ENCODE measurements at places on chromosomes 16 and 17. TPM values are rescaled to one million over a fixed set of nuclear protein-coding genes. Genes with fewer than 3 reads are reported as not detected.

The WSCD1 gene
- 45.7 TPM for total RNA-seq

DNA sequence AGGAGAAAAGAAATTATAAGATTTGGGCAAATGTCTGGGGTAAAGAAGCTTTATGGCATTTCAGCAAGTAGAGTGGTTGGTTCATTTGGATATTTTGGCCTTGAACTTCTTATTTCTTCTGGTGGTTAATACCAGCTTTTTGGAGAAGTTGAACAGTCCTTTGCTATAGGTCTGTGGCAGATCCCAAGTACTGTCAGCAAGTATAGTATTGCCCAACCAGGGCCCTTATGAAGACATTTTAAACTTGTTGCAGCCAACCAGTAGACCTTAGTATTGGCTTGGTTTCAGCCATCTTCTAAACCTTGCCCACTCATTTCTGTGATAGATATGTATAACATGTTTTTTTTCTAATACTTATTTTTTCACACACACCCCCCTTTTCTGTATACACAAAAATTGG is 2.2 kb downstream of the SP2 start:
- DNase-seq = no peak

The CUEDC1 gene
- total RNA-seq = 47.7 TPM

GRCh38 chr17:44601973-44602372 is 44.7 kb downstream of the FZD2 start:
- no peak for DNase-seq

DNA sequence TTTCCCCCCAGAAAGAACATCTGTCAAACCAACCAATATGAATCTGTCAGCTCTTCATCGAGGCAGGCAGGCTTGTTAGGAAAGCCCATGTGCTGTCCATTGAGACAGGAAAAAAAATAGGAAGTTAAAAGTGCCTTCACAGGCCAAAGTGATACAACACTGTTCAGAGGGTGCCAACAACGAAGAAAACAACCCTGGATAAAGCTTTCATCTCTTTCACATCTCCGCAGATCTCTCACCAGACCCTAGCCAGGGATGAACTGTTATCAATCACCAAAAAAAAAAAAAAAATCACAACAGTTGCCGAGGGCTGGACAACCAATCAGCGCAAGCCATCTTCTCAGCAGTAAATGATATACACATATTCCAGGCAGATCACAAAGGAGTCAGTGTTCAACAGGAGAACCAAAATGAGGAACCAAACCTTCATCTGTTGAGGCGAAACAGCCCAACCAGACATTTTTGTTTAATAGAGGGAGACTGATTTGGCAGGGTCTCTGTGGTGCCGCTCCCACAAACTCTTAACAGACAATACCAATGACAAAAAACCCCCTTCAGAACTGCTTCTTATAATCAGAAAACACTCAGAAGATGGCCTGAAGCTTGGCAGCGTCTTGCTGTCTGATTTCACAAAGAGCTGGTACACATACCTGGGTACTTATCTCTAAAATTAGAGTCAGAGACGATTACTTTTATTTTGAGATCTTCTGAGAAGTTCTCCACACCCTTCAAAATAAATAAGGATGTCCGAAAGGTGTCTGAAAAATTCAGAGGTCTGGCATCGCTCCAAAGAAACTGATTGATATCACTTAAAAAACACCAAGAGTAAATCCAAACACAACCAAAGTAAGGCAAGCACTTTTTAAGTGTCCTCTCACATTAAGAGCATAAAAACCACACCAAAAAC is 1.8 kb downstream of the MAP3K14 start:
- no peak for DNase-seq

The PYY gene
- total RNA-seq = not detected

The OR3A3 gene
- total RNA-seq = not detected

GRCh38 chr17:67619555-67619954 is 98.2 kb upstream of the NOL11 start:
- no peak for DNase-seq

The MT1A gene
- not detected for total RNA-seq

DNA sequence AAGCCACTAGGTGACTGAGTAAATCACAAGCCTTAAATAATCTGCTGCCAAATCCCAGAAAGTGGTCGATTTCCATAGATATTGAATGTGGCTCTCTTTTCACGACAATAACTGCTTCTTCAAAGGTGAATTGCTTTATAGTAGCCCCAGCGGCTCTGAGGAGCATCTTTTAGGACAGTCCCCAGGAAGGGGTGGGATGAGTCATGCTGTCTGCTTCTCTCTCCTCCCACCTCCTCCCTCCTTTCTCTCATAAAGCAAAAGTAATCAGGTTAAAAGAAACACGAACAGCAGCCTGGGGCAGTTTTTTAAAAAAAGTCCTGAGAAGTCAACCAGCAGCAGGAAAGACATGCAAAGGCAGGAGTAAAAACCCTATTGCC is 1.8 kb downstream of the KIAA0513 start:
- DNase-seq = peak; percentile 52

DNA sequence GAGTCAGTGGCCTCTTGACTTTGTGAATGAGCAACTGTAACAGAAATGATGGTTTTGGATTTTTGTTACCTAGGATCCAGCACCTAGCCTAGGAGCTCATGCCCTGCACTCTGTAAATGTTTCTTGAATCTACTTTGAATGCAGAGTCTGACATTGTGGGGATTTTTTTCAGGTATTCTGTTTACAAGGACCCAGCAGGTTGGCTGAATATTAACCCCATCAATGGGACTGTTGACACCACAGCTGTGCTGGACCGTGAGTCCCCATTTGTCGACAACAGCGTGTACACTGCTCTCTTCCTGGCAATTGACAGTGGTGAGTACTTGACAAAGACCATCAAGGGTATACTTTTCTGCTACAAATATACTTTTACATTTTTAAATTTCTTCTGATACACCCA is 59.8 kb upstream of the HSBP1 start:
- DNase-seq = no peak

GRCh38 chr17:17572010-17572785 is 19.3 kb downstream of the PEMT start:
- DNase-seq = no peak

- peak; percentile 36 for DNase-seq
Measured at GRCh38 chr17:67365738-67366192, 612 bp downstream of the PSMD12 start.

- no peak for DNase-seq
Measured at GRCh38 chr17:7393613-7394451, 493 bp downstream of the PLSCR3 start.

DNA sequence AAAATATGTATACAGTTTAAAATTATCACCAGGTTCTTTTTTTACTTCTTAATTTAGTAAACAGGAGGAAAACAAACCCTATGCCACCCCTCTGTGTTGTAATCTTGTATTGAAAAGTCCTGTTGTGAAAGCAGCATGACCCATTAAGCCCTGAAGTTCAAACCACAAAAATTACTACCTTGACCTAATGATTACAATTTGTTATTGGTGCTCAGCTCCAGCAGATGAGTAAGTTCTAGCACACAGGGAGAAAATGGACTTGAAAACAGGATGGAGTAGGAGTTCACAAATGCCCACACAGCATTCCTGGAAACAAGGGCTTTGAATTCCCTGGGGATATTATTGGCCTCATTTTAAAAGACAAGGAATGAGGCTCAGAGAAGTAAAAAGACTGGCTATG is 505.8 kb upstream of the ERCC4 start:
- DNase-seq = no peak

GRCh38 chr17:27378482-27379175 is 77.6 kb upstream of the KSR1 start:
- no peak for DNase-seq

- DNase-seq = no peak
Measured at GRCh38 chr17:58641887-58642311, 49.9 kb downstream of the TEX14 start.

DNA sequence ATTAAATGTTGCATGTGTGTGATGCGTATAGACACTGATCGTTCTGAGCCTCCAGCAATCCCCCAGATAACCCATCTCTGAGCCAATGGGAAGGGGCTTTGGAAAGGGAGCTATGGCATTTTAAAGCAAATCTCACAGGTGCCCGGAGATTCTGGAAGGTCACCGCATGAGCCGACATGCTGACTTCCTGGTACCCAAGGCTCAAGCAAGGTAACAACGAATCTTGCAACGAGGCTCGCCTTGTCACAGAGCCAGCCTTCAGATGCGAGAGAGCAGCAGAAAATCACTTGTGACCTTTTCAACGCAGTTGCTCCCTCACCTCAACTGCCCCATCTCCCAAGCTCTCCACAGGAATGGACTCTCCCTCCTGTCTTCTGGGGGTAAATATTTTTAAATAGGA is 154.8 kb upstream of the CDH5 start:
- no peak for DNase-seq

DNA sequence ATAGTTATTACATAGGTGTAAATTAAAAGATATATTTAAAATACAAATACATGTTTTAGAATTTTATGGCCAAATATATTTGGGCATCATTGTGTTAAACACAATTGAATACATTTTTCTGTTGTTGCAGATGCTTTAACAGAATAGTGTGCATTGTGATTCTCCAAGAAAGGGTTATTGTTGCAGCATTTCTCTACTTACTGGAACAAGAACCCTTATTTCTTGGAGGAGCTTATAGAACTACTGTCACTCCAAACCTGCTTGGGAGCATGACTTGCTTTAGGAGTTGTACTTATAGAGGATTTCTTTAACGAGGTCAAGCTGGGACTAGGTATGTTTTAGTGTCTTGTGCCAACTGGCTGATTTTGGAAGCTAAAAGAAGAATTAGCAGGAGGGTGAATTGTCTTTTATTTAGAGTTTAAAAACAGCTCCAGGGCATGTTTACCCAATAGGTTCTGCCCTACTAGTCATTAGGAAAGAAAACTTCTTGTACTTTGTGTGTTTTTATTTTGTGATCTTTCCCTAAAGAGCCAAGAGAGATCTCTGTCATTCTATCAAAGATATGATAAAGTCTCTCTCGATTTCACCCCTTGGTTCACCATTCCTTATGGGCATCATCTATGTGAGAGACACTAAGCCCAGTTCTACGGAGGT is 279.8 kb upstream of the SALL1 start:
- no peak for DNase-seq

- DNase-seq = no peak
Measured at GRCh38 chr17:4116516-4116915, 26.3 kb downstream of the ZZEF1 start.

GRCh38 chr17:80107231-80108021 is 6.0 kb downstream of the GAA start:
- DNase-seq = no peak

- DNase-seq = no peak
Measured at GRCh38 chr17:65626451-65626850, 65.0 kb upstream of the AXIN2 start.

- DNase-seq = no peak
Measured at GRCh38 chr17:70375406-70375805, 206.1 kb downstream of the KCNJ2 start.

- DNase-seq = peak; percentile 85
Measured at GRCh38 chr16:88882358-88883030, 16.0 kb upstream of the PABPN1L start.

DNA sequence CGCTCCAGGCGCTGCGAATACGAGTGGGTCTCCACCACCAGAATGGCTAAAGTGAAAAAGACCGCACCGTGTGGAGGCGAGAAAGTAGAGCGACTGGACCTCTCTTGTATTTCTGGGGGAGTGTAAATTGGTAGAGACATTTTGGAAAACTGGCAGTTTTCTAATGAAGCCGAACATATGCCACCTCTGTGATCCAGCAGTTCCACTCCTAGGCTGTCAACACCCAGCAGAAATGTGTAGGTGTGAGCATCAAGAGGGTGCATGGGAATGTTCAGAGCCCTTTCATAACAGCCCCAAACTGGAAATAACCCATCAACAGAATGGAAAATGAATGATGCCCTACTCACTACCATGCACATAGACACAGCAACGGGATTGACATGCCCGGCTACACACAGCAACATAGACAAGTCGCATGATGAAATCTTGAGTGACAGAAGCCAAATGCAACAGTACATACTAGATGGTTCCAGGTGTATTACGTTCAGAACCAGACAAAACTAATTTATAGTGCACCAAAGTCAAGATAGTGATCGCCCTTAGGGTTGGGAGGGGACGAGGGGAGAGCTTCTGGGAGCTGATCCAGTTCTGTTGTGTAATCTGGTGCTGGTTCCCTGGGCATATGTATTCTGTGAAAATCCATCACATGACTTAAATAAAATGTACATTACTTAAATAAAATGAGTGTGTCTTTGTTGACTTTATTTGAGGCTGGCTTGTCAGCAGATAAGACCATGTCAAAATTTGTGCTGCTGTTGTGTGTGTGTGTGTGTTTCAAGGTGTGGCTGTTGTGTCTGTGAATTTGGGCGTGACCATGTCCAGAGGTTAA is 877 bp upstream of the BCL7C start:
- DNase-seq = no peak

The TMEM88 gene
- not detected for total RNA-seq

GRCh38 chr17:47265983-47266541 is 12.4 kb downstream of the ITGB3 start:
- DNase-seq = peak; percentile 85

GRCh38 chr17:58956997-58957724 is 149.5 kb downstream of the TRIM37 start:
- DNase-seq = peak; percentile 18

The HOXB1 gene
- total RNA-seq = not detected

The ALOXE3 gene
- total RNA-seq = not detected

DNA sequence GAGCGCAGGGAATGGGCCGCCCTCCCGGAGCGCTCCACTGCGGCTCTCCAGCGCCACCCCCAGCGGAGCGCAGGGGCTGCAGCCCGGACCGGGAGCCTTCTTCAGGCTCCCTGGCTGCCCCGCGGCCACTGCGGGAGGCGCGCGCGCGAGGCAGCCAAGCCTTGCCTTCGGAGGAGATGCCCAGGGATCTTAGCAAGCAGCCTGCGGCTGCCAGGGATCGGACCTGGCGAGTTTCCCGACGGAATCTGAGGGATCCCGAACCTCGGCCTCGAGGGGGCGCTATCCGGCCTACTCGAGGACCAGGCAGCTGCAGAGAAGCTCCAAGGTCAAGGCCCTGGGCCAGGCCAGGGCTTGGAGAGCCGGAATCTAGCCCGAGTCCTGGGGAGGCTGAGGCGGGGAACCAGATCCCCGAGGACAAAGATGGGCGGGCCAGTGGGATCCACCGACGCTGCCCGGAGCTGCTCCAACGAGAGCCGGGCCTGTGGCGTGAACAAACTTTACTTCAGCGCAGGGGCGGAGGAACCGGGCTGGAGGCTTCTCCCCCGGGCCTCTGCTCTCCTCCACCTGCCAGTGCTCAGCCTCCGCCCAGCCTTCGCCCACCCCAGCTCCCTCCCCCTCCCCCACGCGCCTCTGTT is at the start of gene IRX6:
TSS of gene IRX6 (plus strand) at position 567 of the 635 bp plus-strand sequence. CDS start 889 bp downstream, outside the sequence.
- peak; percentile 43 for DNase-seq

- DNase-seq = no peak
Measured at GRCh38 chr16:29663807-29664090, 702 bp downstream of the SPN start.

- no peak for DNase-seq
Measured at GRCh38 chr16:13702614-13703013, 217.3 kb upstream of the ERCC4 start.

The NHERF2 gene
- total RNA-seq = 32.4 TPM
